ENCODE measurements at places on chromosomes 5 and 9.

DNA sequence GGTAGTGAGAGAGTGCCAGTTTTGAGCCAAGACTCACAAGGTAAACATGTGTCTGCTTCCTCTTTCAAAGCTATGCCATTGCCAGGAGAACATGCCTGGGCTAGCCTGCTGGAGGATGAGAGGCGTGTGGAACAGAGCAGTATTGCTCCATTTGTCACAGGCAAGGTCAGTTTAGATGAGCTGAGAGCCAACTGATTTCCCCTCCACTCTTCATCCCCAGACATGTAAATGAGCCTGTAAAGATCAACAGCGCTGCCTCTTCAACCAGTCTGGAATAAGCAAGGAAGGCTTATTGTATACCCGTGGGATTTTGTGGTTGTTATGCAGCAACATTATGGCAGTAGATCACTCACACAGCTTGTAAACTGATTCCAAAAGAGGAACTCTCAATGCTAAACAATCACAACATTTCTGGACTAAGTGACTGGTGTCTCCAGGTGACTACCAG, 8.2 kb upstream of the GDNF start:
- DNase-seq, result peak; percentile 62

DNA sequence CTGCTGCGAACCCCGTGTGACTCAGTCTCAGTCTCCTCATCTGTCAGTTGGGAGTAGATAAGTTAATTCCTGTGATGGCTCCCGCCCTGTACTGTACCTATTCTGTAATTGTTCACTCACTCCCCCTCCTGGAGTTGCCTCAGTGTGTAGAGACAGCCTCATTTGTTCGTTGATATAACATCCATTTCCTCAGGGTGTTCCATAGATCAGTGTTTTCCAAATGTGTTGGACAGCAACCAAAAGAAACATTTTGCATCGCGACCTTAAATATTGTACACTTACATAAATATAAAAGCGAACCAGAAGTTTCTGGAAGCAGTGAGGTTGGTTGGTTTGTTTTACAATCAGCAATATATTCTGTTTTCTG, 698 bp downstream of the NFX1 start:
- no peak for DNase-seq

- no peak for DNase-seq
Observed at GRCh38 chr9:82234160-82234943, 245.8 kb downstream of the SPATA31D1 start.

DNA sequence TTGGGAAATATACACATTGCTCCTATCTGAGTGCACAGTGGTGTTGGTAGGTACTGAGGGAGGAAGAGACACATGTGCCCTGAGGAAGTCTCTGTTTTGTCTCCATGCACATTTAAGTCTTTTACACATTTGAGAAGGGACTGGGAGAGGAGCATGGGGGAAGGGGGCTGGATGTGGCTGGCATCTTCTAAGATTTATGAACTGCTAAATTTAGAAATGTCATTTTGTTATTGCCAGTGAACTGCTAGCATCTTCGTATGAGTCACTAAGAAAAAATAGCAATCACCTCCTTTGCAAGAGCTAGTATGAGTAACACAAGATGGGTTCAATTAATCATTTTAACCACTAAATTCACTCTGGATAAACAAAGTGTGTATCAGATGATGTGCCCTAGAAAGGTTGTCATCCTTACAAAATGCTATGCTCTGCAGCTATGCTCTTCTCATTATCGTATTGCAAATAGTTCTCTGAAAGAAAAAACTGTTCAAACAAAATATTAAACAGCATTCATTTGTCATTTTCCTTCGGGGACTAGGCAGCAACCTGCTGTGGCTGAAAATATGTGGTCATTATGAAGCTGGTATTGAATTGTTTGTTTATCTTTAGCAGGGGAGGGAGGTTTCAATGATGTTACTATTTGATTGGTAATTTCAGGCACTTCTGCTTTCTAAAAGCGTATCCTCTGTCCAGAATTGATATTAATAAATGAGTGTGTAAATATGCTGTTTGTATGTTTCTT, 236.5 kb downstream of the DMRTA1 start:
- DNase-seq, result peak; percentile 75

DNA sequence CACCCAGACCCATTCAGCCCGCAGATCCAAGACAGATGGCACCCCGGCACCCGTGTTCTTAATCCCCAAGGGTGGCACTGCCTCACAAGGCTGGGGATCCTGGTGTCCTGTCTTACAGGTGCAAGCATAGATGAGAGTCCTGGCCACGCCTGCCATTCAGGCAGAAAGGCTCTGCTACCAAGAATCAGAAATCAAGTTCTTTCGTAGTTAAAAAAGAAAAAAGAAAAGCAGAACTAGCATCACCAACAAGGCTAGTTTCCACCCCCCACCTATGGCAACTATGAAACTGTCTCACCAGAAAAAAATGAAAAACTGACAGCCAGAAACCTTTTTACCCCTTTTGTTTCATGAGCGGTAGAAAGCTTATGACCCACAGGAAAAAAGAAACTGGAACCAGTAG, 170.4 kb downstream of the SYK start:
- DNase-seq, result no peak

- DNase-seq, result peak; percentile 64
Observed at GRCh38 chr5:72427488-72428437, 79.4 kb downstream of the ZNF366 start.

- peak; percentile 95 for DNase-seq
Observed at GRCh38 chr9:129174724-129175514, 3.1 kb downstream of the IER5L start.

- DNase-seq, result no peak
Observed at GRCh38 chr9:21804331-21804730, 1.9 kb downstream of the MTAP start.

GRCh38 chr5:108687595-108688200, 60.0 kb upstream of the FER start:
- DNase-seq, result peak; percentile 61

GRCh38 chr9:134710271-134710540, 68.6 kb downstream of the COL5A1 start:
- DNase-seq, result no peak

GRCh38 chr5:171911152-171911551, 95.3 kb downstream of the FBXW11 start:
- DNase-seq, result no peak

DNA sequence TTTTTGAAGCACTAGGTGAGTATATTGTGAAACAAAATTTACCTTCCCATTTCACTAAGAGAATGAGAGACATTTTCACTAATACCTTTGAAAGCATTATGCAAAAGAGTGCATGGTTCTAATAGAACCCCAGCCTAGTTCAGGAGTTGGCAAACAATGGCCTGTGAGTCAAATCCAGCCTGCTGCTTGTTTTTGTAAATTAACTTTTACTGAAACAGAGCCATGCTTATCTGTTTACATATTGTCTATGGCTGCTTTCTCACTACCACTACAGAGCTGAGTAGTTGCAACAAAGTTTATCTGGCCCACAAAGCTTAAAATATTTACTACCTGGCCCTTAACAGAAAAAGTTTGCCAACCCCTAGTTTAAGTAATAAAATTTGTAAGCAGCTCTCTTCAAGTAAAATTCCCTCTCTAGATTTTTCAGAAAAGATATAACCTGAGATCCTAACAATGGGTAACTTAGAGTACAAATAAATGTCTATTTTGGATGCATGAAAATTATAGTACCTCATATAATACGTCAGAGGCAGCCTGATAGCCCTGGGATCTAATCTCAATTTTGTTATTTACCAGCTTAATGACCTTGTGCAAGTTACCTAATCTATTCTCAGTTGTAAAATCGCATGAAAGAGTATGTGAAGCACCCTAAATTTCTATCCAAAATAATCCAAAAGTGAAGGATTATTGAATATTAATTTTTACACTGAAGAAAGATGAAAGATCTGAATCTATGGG, 50.7 kb upstream of the ARL15 start:
- DNase-seq, result peak; percentile 48

DNA sequence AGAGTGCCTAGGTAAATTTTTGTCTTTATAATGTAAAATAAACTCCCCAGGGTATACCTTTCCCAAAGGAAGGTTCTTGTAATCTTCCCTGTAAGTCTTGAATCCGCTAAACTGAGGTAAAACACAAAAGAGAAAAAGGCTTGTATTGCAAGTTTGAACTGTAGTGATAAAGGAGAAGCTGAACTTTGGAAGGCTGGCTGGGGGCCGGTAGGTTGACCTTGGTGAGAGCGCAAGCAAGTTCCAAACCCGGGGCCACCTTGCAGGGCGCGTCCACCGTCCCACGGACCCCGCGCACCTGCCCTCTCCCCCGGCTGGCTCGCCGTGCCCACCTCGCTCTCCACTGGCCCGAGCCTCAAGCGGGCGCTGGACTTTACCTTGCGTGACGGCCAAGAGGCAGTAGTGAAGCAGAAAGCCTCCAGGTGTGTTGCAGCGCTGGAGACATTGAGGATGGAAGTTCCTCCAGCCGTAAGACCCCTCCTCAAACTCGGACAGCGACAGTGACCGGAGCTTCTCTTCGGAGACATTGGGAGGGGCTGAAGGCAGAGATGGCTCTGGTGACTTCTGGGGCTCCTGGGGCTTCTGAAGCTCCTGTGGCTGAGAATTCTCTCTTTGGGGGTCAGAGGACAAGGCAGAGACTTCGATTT, 428 bp downstream of the SLCO4C1 start:
- DNase-seq, result no peak

DNA sequence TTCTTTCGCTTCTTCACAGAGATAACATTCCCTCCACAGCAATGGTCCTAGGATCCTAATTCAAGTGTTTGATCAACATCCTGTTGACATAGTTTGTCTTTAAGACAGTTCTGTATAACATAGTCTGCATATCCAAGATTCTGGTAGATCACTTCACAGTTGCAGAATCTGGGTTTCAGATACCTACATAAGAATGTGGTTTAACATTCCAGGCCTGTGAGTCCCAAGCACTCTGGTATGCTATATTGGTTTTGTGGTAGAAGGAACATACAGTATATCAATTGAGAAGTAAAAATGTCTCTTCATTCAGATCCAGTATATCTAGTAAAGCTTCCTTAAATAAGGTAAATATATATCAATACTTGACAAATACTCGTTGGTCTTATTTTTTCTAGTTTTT, 914.2 kb upstream of the CDH6 start:
- DNase-seq, result peak; percentile 1

DNA sequence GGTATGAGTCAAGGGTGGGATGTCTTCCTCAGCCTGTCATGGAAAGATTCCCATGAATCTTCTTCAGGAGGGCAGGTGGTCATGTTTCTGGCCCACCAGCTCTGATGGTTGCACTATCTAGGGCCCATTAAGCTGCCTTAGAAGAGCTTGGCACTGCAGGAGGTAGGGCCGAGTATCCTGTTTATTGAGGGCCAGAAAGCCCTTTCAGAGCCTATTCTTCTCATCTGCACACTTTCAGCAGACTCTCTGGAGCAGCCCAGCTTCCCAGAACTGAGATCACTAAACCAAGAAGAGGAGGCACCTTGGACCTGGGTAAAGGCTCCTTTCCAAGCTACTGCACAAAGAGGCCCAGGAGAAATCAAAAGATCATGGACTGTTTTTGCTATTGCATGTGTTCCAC, 146.5 kb downstream of the MTX3 start:
- no peak for DNase-seq

- DNase-seq, result peak; percentile 65
Observed at GRCh38 chr9:11933926-11934325, 759.3 kb upstream of the TYRP1 start.

DNA sequence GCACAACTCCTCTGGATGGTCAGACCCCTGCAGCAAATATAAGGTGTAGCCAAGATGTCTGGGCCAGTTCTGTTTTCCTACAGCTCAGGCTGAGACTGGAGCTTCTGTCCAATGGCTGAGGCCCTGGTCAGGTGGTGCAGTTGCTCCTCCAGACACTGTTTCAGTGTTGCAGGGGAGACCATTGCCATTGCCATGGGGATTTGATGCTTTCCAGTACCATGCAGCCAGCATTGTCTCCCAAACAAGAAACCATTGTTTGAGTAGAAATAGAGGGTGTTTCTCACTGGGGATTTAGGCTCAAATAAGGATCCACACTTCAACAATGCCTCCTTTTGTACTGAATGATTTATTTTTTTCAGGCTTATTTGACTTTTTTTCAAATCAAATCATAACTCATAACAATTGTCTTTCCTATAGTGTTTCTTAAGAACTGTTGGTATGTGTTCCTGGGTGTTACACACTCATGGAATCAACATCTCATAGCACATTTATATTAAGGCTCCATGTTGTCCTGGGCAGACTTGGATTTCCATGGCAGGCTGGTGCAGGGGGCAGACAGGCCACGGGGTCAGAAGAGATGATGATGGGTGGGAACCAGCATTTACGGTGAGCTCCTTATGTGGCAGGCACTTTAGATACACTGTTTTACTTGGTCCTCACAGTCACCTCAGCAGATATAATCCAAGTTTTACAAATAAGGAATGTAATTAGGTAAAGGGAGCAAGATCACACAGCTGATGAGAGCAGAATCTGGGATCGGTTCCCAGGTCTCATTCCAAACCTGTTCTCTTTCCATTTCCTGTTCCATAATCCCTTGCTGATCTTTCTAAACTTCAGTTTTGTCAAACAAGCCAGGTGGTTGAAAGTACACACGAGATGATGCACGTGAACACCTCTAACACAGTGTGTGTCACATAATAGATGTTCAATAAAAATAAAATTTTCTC, 95.9 kb upstream of the GNAQ start:
- DNase-seq, result no peak

GRCh38 chr9:87336407-87336806, 161.3 kb upstream of the DAPK1 start:
- DNase-seq, result peak; percentile 48

All from adipocyte (in vitro differentiated cells).